ENCODE measurements at places on chromosomes 12 and 14.

- no peak for DNase-seq
Observed at GRCh38 chr12:129423041-129423580, 480.7 kb downstream of the TMEM132D start.

- no peak for DNase-seq
Observed at GRCh38 chr14:73188501-73188911, 48.8 kb upstream of the PAPLN start.

GRCh38 chr14:96055065-96055752, 16.0 kb downstream of the C14orf132 start:
- no peak for DNase-seq

DNA sequence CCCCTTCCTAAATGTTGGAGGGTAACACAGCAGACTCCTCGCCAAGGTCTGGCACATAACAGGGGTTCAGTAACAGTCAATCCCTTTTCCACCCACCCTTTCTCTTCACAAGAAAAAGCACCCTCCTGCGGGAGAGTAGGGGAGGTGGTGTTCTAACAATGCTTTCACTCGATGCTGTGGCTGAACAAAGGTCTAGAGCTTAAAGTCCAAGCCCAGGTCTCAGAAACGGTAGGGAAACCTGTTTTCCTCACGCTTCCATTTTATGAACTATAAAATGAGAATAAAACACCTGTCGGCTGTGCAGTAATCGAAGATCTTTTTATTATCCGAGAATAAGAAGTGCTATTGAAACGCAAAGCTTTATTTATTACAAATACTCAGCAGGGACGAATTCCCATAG, 20.9 kb upstream of the CACNA2D4 start:
- no peak for DNase-seq

GRCh38 chr12:121383601-121384021, 16.3 kb upstream of the RNF34 start:
- no peak for DNase-seq

GRCh38 chr12:105769486-105769885, 369.3 kb downstream of the NUAK1 start:
- DNase-seq = no peak

- DNase-seq = peak; percentile 36
Observed at GRCh38 chr12:22321638-22322037, 12.9 kb downstream of the ST8SIA1 start.

GRCh38 chr14:26775765-26776563, 178.1 kb upstream of the NOVA1 start:
- no peak for DNase-seq

DNA sequence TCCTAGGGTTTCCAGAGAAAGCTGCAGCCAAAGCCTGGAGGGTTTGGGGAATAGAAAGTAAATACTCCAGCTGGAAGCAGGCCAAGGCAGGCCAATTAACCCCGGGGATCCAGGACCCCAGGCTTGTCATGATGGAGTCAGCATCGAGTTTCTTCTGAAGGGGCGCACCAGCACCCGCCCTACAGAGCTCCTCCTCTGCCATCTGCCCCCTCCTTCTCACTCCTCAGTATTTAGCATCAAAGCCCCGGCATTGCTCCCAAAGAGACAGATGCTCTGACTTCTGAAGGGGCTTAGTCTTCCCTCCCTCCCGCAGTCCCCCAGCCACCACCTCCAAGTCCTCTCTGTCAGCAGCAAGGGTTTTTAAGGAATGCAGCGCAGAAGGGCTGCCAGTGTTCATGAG, 285.1 kb upstream of the NOS1 start:
- DNase-seq = no peak

- DNase-seq = no peak
Observed at GRCh38 chr14:74670726-74671411, 42.0 kb downstream of the AREL1 start.

DNA sequence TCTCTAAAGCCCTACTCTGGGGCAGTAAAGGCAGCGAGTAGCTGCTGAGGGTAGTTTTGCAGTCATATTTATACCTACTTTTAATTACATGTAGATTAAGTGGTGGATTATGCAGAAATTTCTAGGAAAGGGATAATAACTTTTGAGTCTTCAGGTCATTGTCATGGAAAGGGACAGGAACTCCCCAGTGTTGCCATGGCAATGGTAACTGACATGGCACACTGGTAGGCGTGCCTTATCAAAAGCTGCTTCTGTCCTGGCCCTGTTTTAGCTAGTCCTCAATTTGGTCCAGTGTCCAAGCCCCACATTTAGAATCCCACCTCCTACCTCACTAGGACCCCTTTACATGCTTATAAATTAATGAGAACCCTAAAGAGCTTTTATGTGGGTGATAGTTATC, 303.1 kb downstream of the VRK1 start:
- DNase-seq = no peak

DNA sequence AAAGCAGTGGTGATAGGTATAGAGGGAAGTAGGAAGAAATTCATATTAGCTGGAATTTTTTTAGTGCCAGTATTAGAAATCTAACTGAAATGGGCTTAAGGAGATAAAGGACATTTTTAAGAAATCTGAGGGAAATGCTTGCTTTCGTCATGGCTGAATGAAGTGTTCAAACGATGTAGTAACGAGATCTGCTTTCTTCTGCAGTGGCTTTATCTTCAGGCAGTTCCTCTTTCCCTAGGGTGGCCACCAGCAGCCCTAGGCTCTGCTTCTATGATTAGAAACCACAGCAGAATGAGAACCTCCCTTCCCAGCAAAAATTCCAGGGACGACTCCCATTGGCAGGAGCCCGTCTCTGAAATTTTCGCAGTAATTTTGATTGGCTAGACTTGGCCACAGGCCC, 163.9 kb upstream of the FRMD6 start:
- no peak for DNase-seq

DNA sequence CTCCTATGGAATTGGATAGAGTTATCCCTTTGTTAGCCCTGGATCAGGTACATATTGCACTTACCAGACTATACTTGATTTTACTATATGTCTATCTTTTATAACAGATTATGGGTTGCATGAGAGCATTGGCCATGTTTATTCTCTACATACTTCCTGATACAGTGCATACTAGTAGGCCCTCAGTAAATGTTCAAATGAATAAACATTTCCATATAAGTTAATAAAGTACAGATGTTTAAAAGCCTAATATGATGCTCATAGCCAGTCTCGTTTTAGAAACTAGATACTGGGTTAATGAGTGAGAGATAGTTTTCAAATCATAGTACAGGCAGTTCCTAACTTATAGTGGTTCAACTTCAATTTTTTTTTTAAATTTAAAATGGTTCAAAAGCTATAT, 39.5 kb upstream of the TOMM20L start:
- no peak for DNase-seq

- peak; percentile 9 for DNase-seq
Observed at GRCh38 chr14:90061685-90062126, at the start of gene KCNK13. Gene KCNK13 (plus strand): TSS chr14:90061994. CDS start chr14:90062206, 212 bp downstream.

GRCh38 chr12:68648179-68648578, 37.5 kb downstream of the RAP1B start:
- no peak for DNase-seq

DNA sequence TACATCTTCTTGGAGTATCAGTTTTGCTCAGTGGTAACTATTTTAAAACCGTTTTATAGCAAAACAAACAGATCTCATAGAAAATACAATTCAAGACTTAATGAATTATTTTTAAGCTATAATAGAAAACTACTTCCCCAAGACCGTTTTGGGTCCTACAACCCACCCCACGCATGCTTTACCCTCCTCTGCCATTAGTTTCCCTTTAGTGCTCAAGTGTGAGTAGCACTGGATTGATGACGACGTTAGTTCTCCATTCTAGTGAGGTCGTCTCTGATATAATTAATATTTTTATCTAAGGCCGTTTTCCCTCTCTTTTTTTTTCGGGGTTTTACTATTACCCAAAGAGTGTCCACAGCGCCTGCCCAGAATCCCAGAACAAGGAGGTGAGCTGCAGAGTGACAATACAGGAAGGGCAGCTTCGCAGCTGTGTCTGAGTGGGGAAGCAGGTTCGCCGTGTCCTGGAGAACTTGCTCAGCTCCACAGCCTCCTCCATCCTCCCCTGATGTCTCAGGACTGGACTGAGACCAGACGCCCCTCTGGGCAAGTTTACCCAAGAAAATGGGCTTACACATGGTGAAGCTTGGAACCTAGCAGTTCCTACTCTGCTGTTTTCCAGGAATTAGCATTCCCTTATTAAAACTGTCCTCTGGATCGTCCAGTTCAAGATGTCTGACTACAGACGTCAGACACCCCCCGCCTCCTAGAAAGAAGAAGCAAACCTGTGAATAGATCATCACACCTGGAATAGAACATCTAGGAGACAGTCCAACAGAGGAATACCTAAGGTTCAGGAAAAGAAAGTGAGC, 31.9 kb upstream of the MON2 start:
- DNase-seq = no peak

DNA sequence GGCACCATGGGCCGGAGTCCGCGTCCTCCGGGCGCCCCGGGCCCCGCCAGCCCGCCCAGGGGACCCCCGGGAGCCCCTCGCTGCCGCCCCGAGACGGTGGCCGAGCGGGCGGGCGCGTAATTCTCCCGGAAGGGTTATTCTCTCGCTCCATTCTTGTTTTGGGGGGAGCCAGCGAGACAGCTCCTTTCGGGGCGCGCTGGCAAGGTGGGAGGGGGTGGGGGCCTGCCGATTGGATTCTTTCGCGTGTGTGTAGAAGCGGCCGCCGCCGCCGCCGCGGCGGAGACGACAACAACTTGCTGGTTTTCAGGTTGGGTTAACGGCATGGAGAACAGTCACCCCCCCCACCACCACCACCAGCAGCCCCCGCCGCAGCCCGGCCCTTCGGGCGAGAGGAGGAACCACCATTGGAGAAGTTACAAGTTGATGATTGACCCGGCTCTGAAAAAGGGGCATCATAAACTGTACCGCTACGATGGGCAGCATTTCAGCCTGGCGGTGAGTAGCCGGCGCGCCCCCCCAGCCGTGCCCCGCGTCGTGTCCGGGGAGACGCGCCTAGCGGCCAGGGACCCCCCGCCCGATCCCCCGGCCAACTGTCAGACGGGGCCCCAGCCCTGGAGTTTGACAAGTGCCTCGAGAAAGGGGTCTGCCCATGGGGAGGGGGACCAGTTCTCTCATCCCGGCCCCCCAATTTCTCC, 755 bp downstream of the SETD1B start:
- peak; percentile 72 for DNase-seq

- peak; percentile 35 for DNase-seq
Observed at GRCh38 chr14:34018564-34019244, 67.8 kb upstream of the EGLN3 start.

DNA sequence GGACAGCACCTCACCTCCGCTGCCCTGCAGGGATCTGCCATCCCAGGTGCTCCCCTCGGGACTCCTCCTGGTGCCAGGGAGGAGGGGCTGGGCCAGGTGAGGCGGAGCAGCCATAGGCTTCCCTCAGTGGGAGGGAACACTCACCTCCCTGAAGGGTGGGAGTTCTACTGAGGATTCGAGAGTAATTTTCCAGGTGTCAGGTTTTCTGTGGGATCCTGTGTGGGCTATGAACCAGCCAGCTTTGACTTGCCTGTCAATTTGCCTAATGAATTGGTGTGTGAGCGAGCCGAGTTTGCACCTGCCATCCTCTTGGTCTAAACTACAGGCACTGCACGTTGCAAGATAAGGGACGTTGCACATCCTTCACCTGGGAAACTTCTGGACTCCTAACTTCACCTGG, 50.3 kb downstream of the NOC4L start:
- no peak for DNase-seq

DNA sequence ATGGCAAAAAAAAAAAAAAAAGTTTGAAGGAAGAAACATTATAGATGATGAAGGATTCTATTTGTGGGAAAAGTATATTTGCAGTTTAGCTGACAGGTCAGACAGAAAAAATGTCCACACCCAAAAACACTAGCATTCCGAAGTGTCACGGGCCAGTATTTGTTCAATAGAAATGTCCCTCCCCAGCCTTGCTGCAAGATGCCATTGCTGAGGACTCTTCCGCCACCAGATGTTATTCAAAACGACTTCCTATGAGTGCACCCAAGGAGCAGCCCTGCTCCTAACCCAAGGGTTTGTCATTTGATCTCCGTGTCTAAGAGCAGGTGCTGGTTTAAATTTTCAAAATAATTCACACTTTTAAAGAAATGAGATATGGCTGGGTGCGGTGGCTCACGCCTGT, 163.1 kb downstream of the GCH1 start:
- no peak for DNase-seq

DNA sequence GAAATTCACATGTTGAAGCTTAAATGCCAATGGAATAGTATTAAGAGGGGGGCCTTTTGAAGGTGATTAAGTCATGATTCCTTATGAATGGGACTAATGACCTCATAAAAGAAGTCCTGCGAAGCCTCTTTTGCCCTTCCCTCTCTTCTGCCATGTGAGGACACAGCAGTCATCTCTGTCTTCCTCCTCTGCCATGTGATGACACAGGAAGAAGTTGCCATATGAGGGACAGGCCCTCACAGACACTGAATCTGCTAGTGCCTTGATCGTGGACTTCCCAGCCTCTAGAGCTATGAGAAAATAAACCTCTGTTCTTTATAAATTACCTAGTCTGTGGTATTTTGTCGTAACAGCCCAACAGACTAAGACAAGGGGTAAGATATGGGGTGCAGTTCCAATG, 100.7 kb downstream of the VCPKMT start:
- no peak for DNase-seq

DNA sequence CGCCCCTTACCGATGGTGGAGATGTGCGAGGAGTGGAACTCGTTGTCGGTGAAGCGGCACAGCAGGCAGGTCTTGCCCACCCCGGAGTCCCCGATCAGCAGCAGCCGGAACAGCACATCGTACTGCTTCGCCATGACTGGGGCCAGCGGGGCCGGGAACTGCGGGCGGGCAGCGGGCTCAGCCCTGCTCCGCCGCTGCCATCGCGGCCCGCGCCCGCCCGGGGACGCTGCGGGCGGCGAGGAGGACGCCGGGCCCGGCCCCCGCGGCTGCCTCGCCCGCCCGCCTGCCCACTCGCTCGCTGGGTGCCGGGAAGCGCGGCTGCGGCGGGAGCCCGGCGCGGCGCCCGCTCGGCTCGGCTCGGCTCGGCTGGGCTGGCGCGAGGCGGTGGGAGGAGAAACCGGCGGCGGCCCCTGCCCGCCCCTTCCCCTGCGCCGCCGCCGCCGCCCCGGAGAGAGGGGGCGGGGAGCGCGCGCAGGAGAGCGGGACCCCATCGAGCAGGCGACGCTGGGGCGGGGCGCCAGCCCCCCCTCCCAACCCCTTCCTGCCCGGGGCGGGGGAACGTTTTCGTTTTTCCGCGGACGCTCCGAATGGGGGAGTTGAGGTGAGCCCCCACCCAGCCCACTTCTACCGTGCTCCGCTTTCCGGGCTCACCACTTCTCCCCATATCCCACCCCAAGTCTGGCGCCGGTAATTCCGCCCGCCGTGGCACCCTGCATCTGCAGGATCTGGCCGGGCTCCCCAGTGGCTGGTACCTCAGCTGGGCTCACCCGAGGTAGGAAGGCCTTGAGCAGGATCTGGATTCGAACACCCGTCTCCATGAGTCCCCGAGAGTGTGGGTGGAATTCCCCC, at the start of gene RAB15:
Gene RAB15, minus strand, starts transcription at position 394 of the 849 bp plus-strand sequence. Its CDS starts 260 bp downstream, at position 134.
- peak; percentile 52 for DNase-seq

- DNase-seq = no peak
Observed at GRCh38 chr14:92496191-92496857, 17.3 kb upstream of the RIN3 start.

GRCh38 chr14:81192594-81192993, 28.2 kb downstream of the GTF2A1 start:
- DNase-seq = peak; percentile 39
